ENCODE measurements at places on chromosomes 1 and 21. TPM values are rescaled to one million over a fixed set of nuclear protein-coding genes. Genes with fewer than 3 reads are reported as not detected.
A peak's percentile ranks its signal among the peaks of the same experiment; 100 is the strongest.

PRRX1 gene
- 118 TPM for total RNA-seq

RAB3B gene
- total RNA-seq = 1.9 TPM

CHIA gene
- 0.20 TPM for total RNA-seq

TENT5C gene
- total RNA-seq = 42.5 TPM

GNAT2 gene
- not detected for total RNA-seq

GPR25 gene
- not detected for total RNA-seq

CSF3R gene
- 21.7 TPM for total RNA-seq

DCAF6 gene
- 67.0 TPM for total RNA-seq

MNDA gene
- 26.3 TPM for total RNA-seq

- DNase-seq = no peak
Measured at GRCh38 chr1:16924216-16924918, 2.6 kb downstream of the CROCC start.

- no peak for DNase-seq
Measured at GRCh38 chr1:25001125-25001915, 71.2 kb upstream of the RUNX3 start.

- no peak for DNase-seq
Measured at GRCh38 chr1:34721646-34722355, 33.0 kb upstream of the GJB5 start.

- no peak for DNase-seq
Measured at GRCh38 chr1:230076121-230076520, 9.1 kb downstream of the GALNT2 start.

GRCh38 chr1:195597891-195598290 is 1010.3 kb downstream of the KCNT2 start:
- no peak for DNase-seq

DNA sequence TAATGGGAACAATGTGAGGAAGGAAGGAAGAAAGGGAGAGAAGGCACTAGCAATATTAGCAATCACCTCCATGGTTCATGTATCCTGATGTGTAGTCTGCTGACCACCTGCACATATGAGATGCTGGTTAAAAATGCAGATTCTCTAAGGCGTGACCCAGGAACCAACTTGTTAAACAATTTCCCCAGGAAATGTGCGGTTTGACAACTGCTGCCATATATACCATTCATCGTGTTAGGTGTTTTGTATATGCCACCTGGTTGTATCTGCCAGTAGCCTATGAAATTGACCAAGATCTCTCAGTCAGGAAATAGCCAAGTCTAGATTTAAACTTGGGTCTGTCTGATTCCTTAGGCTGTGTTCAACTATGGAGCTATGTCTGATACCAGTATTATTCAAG is 4.1 kb downstream of the SEMA4A start:
- DNase-seq = no peak

DNA sequence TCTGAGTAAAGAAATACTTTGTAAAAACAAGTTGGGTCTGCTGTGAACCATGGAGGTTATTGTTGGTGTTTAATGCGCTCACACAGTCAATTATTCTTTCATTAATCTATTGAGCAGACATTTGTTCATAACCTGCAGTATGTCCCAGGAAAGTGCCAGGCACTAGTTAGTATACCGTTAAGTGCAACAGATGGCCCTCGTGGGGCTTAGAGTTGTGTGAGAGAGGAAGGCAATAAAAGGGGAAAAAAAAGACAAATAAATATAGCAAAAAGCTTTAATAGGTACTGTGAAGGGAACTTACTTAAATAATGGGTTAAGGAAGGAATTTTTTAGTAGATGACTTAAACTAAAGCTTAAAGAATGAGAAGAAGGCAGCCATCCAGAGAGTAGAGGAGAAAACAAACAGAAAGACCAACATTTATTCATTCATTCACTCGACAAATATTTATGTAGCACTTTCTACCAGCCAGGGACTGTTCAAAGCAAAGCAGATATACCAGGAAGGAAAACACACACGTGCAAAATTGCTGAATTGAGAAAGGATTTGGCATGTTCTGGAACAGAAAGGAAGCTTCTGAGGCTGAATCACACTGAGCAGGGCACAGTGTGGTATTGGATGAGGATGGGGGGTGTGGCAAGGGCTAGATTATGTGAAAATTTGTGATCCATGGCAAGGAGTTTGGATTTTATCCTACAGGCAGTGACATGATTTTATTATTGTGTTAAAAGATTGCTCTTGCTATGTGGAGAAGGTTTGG is 296.1 kb upstream of the SGIP1 start:
- DNase-seq = no peak

GRCh38 chr1:10835822-10836421 is 39.5 kb upstream of the CASZ1 start:
- no peak for DNase-seq

DNA sequence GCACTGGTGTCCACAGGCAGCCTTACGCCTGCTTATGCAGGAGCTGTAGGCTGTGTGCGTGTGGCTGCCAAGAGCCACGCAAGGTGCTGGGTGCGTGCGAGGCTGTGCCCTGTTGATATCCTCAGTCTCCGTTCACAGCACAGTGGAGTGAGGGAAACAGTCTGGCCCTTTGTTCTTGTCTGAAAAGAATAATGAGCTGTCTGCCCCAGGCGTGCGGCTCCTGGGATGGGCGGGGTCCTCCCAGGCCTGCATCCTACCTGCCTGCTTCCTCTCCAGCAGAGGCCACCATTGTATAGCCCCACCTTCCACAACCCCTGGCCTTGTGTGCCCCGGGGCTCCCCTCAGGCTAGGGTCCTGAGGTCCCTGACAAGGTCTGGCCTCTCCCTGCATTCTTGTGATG is 47.0 kb upstream of the KDM4A start:
- no peak for DNase-seq

GRCh38 chr1:91022518-91022929 is 689 bp upstream of the ZNF644 start:
- peak; percentile 61 for DNase-seq

GRCh38 chr21:46068516-46069079 is 29.3 kb upstream of the COL6A2 start:
- no peak for DNase-seq

DNA sequence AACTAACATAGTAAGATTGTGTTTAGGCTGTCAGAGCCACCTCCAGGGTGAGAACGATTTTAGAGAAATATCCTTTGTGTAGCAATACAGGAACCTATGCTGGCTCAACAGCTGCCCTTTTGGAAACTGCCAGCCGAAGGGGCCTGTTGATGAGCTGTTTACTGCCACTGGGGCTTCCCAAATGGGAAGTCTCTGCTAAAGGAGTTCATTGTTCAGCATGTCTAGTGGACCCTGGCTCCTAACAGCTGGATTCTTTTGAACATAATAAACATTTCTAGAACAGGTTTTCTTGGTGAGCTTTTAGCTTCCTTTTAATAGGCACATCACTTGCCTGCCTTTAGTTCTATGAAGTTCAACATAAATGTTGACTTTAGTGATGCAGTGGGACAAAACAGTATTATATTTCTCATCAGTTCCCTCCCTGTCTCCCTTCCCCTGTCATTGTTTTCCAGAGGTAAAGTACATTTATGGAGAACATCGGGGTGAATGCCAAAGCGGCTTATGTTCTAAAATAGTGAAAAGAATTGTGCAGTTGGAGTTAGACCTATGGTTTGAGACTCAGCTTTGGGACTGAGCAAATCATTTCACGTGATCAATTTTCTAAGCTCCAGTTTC is 57.4 kb downstream of the UCK2 start:
- no peak for DNase-seq

GRCh38 chr1:92538048-92538412 is 51.3 kb upstream of the GFI1 start:
- DNase-seq = no peak

DNA sequence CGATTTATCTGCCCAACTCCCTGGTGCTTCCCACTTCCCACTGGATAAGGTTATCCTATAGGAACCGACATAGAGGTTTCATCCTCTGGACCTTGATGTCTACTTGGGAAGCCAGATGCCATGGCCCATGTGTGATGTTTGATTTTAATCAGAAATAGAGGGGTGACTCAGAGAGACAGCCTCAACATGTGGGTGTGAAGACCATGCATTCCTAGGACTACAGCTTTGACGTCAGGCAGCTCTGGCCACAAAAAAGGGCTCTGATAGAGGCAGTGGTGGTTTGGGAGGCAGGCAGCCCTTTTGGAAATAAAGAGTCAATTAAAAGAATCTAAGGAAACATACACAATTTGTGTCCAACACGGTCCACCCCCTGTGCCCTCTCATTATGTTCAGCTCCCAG is 5.2 kb upstream of the SH2D2A start:
- no peak for DNase-seq

DNA sequence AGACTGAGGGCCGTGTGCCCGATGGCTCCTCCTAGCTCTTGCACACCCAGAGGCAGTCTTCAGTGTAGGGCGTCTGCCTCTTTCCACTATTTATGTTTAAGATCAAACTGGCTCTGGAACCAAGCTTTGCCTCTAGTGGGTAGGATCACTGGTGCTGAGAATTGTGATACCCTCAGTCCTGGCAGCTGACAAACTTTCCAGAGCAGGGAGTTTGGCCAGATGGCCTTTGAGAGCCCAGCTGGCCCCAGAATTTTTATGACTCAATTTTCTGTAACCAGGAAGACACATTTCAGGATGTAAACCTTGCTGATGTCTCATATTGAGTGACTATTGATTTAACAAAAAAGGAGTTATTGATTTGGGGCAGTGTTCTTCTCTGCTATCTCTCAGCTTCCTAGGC is 6.7 kb downstream of the COQ8A start:
- DNase-seq = no peak

DNA sequence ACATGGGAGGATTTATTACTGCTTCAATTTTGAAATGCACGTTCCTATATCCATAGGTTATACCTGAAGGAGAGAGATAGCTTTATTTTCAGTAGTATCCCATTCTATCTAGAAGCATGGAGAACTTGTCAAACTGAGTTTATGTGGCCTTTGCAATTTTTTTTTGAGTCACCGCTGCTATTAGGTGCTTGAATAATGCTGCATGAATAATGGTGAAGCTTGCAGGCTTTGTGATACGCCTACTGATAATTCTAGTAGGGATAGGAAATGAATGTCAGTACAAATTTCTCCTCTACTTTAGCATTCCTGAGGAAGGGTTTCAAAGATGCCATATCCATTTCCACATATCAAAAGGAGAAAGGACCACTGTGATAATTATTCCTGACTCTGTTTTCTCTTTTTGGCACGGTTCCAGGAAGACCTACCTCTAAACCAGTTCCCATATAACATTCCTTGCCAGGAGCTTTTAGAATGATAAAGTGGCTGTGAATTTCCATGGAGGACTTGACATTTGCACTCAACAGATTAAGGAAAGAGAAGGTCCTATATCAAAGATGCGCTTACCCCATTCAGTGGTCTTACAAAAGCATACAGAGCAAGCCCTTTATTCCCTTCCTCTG is 83.5 kb downstream of the SPATA46 start:
- no peak for DNase-seq

GRCh38 chr1:38213646-38214434 is 167.2 kb upstream of the POU3F1 start:
- no peak for DNase-seq

GRCh38 chr1:97308131-97308530 is 586.5 kb downstream of the PTBP2 start:
- no peak for DNase-seq

DNA sequence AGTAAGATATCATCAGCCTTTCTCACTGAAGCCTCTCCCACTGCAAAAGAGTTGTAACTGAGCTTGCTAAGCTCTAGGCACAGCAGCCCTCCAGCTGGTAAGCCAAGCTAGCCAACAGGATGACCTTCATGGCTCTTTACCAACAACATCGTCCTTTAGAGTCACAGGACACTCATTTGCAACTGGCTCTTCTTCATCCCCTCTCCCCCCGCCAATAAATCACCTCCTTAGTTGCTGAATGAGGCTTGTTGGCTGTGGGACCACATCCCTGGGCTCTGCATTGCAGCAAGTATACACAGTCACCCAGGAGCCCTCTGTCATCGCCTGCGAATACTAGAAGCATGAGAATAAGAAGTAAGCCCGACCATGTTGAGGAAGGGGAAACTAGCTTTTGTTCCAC is 16.0 kb upstream of the ZNF697 start:
- no peak for DNase-seq

GRCh38 chr1:100835866-100836842 is 58.5 kb downstream of the EXTL2 start:
- DNase-seq = no peak

DNA sequence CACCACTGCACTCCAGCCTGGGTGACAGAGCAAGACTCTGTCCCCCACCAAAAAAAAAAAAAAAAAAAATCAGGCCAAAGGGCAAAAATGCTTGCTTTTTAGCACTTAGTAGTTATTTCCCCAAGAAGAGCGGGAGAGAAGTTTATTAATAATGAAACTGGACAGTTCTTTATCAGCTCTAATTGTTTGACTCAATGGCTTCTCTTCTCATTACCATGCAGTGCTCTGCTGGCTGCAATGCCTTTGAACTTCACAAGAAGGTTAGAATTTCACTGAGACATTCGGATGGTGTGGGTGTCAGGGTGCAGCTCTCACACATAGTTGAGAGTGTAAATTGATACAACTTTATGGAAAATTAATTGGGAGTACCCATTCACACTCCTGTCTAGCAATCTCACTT is 63.7 kb downstream of the EDARADD start:
- DNase-seq = no peak

DNA sequence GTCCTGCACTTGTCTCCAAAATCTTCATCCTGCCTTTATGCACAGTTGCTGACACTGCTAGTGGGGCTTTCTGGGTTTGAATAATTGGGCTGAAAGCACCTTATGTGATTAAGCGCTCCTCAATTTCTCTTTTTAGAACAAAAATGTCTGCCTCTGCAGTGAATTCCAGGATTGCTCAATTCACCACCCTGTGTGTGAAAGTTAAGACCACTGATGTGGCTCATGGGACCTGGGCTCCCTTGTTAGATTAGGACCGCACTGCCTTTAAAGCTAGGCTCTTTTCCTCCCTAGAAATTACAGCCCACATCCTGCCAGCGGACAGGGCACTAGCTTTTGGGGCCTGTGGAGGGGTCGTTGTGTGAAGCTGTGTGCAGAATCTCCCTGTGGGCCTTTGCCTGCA is 18.8 kb downstream of the KIAA1614 start:
- DNase-seq = no peak

- no peak for DNase-seq
Measured at GRCh38 chr1:201570886-201571624, 32.1 kb downstream of the NAV1 start.

GRCh38 chr1:153343811-153344717 is 4.6 kb downstream of the PGLYRP4 start:
- DNase-seq = no peak

- DNase-seq = peak; percentile 50
Measured at GRCh38 chr1:109240158-109241152, 8.9 kb upstream of the CELSR2 start.

GRCh38 chr1:113178106-113178505 is 105.1 kb downstream of the LRIG2 start:
- no peak for DNase-seq
